Fibroblast of skin of scalp (primary cell): ENCODE measurements at places on chromosomes 13 and 19.
A peak's percentile ranks its signal among the peaks of the same experiment; 100 is the strongest.

DNA sequence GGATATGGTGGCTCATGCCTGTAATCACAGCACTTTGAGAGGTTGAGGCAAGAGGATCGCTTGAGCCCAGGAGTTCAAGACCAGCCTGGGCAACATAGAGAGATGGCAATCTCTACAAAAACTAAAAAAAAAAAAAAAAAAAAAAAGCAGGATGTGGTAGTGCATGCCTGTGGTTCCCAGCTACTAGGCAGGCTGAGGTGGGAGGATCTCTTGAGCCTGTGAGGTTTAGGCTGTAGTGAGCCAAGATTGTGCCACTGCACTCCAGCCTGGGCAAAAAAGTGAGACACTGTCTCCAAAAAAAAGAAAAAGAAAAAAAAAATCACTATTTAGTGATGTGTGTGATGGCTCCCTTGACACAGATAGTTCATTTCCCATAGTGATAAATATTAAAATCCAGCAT lies 365.0 kb upstream of the NBEA start:
- DNase-seq, result peak; percentile 39

DNA sequence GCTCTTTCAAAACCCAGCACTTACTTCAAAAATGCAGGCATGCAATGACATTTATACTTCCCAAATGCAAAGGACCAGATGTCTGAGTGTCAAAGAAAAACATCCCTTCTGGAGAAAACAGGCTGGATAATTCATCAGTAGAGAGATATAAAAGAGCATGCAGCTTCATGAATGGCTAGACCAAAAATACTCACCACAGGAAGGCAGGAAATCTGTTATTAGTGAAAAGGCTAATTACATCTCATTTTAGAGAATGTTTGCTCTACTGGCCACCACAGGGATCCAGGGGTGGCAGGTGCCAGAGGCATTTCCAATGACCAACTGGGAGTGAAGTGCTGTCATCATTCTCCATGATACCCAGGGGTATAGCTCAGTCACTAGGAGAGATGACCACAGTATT lies 106.5 kb downstream of the LHFPL6 start:
- DNase-seq, result no peak

GRCh38 chr13:33137721-33138120 lies 121.5 kb downstream of the KL start:
- DNase-seq, result no peak

DNA sequence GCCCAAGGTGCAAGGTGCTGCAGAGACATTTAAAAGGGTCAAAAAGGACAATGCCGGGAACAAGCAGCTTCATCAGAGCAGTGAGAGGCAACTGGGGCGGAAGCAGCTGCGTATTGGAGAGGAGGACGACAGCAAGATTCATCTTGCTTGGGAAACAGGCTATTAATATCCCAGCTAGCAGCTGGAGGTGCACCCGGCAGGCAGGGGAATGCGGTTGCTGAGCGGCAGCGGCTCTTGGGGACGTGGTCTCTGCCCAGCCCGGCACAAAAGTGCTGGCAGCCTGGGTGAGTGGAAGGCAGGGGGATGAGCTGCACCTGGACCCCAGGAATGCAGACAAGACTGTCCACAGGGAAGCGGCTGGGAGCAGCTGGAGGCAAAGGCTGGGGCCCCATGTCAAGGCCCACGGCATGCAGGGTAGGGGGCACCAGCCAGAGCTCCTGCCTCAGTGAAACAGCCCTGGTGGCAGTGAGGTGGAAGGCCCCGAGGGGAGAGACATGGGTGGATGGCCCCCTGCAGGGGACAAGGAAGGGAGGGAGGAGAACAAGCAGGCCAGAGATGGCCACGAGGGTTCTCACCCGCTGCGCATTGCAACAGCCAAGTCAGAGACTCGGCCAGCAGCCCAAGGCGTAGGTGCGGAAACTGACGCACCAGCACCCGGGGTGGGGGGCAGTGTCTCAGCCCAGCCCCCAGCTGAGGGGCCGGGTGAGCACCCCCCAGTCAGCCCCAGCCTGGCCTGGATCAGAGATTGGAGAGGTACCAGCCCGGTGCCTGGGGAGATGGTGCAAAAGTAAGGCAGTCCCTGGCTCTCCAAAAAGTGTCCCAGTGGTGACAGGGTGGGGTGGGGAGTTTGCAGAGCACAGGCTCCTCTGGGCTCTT lies 34.4 kb downstream of the PEPD start:
- no peak for DNase-seq

GRCh38 chr13:111359237-111359915 lies 38.9 kb downstream of the TEX29 start:
- DNase-seq, result peak; percentile 49

DNA sequence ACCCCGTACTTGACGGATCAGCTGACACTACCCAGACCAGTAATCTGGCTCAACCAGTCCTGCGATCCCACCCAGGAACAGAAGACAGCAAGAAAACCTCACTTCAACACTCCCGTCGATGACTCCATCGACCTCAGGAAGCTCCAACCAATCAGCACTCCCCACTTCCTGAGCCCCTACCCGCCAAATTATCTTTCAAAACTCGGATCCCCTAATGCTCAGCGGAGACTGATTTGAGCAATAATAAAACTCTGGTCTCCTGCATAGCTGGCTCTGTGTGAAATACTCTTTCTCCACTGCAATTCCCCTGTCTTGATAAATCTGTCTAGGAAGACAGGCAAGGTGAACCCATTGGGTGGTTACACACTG lies 1.2 kb downstream of the LSM4 start:
- DNase-seq, result no peak

DNA sequence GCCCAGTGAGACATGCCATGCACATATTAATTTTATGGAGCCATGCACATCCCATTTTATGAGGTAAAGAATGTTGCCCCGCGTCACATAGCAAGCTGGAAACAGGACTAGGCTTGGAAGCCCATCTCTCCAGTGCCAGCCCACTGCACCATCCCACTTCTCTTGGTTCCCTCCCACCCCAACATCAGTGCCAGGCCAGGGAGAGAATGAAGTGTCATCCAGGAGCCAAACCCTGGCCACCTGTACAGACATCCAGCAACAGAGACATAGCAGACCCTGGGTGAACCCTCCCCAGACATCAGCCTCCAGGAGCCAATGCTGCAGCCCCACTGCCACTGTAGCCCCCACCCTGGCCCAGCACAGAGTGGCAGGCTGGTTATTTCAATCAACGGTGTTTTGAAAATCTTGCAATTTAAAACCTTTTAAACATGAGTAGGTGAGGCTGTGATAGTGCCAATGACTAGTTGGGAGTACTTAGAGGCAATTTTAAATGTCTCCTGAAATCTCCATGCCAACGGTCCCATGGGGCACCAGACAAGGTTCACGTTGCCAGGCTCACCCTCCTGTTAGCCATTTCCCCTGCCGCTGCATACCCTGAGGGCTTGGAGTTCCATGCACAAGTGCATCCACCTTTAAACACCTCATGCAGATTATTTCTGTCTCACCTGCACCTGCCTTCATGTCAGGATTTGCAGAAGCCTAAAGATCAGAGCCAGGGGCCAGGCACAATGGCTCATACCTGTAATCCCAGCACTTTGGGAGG lies 34.7 kb downstream of the VSTM2B start:
- no peak for DNase-seq
